ENCODE measurements at places on chromosomes 1 and 21.

GRCh38 chr1:204728456-204728855 is 42.9 kb upstream of the LRRN2 start:
- no peak for DNase-seq

DNA sequence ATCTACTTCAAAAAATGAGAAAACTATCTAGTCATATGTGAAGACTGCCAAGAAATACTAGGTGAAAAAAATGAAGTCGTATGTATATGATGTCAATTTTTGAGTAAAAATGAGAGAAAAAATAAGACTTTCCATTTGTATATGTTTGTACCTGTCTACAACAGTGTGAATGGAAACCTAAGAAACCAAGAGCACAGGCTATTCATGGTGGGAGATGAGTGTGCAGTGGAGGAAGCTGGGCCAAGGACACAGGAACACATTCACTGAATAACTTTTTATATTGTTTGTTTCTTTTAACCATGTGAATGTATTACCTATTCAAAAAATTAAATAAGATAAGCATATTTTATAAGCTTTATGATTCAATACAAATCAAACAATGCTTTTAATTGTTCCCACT is 67.0 kb downstream of the ERO1B start:
- no peak for DNase-seq

GRCh38 chr1:156961709-156962108 is 41.3 kb downstream of the LRRC71 start:
- no peak for DNase-seq

DNA sequence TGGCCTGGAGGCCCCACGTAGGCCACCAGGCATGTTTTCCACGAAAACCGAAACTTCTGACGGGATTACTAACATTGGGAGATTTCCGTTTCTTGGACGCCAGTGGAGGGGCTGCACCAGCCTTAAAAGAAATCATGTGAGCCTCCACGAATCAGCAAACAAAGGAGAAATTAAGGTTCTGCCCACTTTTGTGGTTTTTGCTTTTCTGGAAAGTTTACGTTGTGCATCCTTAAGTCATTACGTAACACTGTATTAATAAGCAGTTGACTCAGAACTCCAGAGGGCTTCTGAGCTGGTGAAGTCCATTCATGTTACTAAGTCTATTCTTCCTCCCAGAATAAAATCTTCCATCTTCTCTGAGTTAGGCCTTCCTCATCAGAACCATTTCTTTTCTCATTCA is 168.5 kb downstream of the PSMG1 start:
- DNase-seq: no peak

DNA sequence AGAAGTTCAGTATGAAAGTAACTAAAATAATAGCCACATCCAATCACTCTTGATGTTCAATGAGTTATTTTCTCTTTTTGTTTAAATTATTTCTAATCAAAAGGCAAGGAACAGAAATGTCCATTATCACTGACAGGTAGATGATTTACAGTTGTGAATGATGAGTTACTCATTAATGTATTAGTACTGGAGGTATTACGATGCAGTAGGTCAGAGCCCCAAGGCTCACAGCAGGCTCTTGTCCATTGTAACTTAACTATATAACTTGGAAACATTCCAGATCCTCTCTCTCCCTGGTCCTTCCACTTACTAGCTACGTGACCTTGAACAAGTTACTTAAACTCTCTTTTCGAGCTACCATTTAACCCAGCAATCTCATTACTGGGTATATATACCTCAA is 39.5 kb downstream of the CRB1 start:
- no peak for DNase-seq

DNA sequence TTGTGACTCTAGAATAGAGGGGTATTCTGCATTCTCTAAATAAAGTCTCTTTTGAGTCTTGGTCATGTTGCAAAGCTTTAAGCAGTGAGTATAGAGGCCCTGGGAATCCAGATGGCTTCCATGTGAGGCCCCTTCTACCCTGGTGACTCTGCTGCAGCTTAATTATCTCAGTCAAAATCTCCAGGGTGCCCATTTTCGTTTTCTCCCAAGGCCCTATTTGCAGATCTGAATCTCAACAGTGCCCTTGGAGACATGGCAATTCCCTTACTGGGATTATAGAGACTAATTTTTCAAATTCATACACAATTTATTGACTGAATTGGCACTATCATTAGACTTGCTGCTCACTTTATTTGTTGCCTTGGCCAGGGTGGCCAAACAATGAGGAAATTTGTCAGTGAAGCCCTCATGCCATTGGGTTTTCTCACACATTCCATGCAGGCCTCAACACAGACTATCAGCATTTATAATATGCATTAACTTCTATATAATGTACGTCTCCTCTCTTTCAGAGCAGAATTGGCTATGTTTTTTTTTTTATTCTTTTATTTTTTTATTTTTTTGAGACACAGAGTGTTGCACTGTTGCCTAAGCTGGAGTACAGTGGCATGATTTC is 35.1 kb downstream of the PROX1 start:
- DNase-seq: no peak

GRCh38 chr1:31712630-31713029 is 8.8 kb upstream of the COL16A1 start:
- no peak for DNase-seq

DNA sequence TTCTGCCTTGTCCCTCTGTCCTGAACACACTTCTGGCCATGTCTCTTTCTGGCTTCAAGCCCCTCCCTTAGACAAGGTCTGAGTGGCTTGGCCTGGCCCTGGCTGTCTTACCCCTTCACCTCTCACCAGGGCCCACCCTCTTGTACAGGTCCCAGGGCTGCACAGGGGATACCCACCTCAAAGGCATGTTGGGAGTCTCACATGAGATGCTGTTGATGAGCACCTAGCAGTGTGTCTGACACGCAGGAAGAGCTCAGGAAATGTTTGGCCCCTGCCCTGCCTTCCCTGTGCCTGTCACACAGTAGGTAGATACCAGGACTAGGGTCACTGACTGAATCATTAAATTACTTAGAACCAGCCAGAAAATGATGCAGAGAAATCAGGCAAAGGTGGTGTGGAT is 16.6 kb downstream of the ZNF362 start:
- no peak for DNase-seq

GRCh38 chr21:39444421-39445180 is 977 bp downstream of the LCA5L start:
- DNase-seq: no peak

- DNase-seq: no peak
These were observed 22.9 kb upstream of the RALGPS2 start for GRCh38 chr1:178702146-178702545.

GRCh38 chr1:27656157-27656893 is 15.7 kb downstream of the IFI6 start:
- no peak for DNase-seq

DNA sequence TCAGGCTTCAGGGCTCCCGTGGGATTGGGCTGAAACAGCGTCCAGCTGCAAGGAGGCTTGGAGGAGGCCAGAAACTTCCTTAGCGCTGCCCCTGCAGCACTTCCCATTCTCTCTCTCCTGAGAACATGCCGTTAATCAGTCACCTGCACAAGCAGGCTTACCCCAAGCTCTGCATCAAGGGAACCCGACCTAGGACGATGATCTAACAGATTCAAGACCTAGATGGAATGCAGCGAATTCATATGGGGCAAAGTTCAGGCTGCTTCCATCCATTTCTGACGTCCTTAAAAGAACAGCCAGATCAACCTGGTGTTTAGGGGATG is 114.1 kb downstream of the ERG start:
- no peak for DNase-seq

DNA sequence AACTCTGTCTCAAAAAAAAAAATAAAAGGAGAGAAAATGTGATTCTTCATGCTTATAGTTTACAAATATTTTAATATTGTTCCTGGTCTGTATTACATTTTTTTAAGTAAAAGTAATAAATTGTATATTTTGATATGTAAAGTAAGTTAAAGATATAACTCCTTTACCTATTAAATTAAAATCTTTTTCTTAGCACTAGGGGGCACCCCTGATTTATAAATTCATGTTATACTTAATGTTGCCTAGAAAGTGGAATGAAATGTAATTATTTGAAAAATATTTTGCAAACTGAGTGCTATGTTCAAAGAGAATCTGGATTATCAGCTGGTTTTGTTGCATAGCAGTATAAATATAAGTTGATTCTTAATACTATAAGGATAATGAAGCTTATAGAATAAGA is 49.2 kb downstream of the RALGPS2 start:
- DNase-seq: peak; percentile 8

GRCh38 chr1:43851561-43852338 is 81.9 kb upstream of the ARTN start:
- no peak for DNase-seq

- DNase-seq: no peak
These were observed 812 bp downstream of the NBPF1 start for GRCh38 chr1:16612332-16613172.

- DNase-seq: no peak
These were observed 41.6 kb downstream of the MFSD2A start for GRCh38 chr1:39996396-39997004.

DNA sequence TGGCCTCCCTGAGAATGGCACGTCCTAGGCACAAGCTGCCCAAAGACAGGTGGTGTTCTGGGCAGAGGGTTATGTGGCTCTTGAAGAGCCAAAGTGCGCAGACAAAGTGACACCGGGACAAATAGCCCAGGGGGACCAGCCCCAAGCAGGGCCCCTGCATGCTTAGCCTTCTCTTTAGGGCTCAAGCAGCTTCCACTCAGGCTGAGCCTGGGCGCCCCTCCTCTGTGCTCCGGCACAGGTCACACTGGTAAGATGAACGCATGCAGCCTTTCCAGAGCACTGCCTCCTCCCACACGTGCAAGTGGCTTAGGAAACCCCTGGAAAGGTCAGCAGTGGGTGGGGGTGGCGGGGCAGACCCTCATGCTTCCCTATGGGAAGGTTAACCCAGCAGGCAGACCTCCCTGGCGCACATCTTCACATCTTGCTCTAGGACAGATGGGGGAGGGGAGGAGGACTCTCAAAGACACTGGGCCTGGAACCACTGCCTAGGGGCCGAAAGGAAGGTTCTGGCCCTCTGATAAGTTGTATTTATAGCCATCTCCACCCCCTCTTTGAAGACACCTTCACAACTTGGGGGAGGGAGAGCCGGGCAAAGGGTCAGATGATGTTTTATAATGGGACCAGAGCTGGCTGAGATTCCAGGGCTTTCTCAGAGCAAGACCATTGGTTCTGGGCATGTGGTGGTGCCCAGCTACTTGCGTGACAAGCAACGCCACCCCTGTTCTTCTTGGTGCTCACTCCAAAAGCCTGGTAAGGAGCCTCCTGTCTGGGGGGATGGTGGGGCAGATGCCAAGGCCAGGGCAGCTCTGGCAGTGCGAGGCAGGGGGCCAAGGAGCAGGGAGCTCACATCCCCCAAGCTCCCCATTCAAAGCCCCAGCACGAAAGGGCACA is 5.5 kb downstream of the KLHL21 start:
- no peak for DNase-seq

- DNase-seq: no peak
These were observed 18.8 kb upstream of the HSD3B1 start for GRCh38 chr1:119488216-119488615.

- DNase-seq: no peak
These were observed 160.3 kb downstream of the PTPRU start for GRCh38 chr1:29396438-29397255.

- no peak for DNase-seq
These were observed 9.3 kb downstream of the SLC26A9 start for GRCh38 chr1:205933671-205934618.

DNA sequence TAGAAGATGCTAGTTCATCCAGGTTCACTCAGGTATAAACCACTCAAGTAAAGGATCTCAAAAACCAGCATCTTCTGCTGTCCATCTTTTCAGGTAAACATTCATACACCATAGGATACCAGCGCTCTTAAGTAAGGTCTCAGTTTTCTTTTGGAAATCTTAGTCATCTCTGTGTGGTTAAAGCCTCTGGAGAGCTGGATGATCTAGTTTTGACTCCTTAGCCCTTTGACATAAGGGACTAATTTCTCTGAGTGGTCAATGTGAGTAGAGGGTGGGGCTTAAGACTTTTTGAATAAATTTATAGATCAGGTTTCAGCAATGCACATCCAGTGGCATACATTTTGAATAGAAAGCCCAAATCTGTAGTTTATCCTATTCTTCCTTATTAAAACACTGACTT is 92.3 kb downstream of the CTH start:
- no peak for DNase-seq

- no peak for DNase-seq
These were observed 77.0 kb downstream of the CSMD2 start for GRCh38 chr1:34087986-34088385.

DNA sequence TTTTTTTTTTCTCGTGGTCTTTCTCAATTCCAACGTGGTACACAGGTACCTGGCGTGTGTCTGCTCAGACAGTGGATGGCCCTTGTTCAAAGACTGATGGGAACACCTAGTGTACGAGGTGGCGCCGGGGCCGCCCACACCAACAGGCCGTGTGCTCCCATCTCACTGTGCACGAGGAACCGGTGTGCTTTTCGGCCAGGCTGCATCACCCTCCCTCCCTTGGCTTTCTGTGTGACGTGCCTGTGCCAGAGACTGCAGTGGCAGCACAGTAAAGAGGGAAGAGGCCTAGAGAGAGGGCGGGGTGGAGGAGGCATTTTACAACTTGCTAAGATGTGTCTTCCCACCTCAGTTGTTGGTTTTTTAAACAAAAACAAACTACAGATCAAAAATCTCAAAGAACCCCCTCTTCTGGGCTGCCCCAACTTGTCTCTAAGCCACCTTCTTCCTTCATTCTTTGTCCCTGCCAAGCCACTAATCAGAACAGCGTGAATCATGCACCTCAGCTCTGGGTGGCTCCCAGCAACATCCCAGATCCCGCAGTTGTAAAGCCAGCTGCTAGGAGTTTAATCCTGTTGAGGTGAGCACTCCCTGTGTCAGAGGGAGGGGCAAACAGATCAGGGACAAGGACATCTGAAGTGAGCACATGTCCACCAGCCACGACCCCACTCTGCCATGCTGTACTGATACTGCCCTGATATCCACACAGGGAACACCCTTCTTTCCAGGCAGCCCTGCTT is 20.7 kb downstream of the IRF2BP2 start:
- no peak for DNase-seq

- DNase-seq: no peak
These were observed 58.7 kb downstream of the ALG14 start for GRCh38 chr1:95013950-95014574.

GRCh38 chr1:155598842-155599331 is 11.1 kb upstream of the MSTO1 start:
- no peak for DNase-seq

GRCh38 chr1:162859191-162859590 is 1.8 kb downstream of the CCDC190 start:
- DNase-seq: no peak

DNA sequence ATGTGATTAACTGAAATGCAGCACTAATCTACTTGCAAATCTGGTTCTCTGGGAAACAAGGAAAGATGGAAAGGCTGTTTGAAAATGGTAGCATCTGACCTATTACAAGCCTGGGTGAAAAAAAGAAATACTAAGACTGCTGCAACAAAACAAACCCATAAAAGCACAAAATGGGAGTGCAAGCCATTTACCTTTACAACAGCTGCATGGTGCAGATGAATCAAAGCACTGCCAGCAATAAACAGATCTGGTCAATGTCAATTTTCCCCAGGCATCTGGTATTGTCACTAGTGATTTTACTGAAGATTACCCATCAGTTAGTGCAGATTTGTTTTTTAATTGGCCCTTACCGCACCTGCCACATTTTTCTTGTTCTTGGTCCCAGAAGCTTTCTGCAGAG is 1341.7 kb downstream of the PLA2G4A start:
- no peak for DNase-seq
